ENCODE measurements at places on chromosomes 7 and 10.

DNA sequence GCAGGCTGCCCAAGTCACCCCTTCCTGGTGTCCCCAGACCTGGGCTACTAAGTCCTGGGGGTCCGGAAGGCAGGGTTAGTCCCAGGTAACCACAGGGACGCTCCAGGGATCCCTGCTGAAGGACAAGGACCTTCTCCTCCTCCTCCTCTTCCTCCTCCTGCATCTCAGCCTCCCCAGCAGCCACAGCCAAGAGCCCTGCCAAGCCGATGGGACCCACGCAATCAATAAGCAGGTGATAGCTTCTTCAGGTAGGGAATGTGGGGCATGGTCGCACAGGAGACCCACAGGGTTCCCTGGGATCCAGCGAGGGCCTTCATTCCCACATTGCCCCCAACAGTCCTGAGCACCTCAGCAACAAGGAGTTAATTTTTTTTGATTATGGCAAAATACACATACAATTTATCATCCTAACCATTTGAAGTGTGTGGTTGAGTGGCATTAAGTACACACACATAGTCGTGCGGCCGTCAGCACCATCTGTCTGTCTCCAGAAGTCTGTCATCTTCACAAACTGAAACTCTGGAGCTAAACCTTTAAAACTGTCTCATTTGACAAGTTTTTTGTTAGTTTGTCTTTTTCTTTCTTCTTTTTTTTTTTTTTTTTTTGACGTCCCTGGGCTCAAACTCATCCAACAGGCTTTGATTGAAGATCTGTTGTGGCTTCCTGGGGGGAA is 12.1 kb downstream of the CRYGN start:
- DNase-seq, result no peak

- no peak for DNase-seq
These were observed 157.1 kb upstream of the CHST15 start for GRCh38 chr10:124250506-124250905.

DNA sequence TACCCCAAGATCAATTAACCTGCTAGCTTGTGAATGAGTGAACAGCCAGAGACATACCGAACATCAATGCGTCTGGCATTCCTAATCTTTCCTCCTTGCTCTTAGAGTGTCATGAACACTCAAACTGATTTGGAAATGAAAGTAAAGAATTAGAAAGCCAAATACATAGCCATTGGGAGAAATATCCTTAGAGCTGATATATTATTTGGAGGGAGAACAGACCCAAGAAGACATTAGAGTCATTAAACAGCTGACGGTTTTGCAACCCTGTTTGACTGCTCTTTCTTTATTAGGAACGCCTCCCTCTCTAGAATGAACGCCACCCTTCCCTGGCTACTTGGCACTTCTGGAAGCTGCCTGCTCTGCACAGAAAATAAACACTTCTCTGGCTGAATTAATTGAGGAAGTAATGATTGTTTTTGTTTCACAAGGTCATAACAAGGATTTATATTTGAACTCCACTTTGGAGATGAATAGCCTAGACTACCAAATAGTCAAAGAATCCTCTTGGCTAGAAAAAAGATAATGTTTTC is 42.8 kb downstream of the CTTNBP2 start:
- DNase-seq, result no peak

DNA sequence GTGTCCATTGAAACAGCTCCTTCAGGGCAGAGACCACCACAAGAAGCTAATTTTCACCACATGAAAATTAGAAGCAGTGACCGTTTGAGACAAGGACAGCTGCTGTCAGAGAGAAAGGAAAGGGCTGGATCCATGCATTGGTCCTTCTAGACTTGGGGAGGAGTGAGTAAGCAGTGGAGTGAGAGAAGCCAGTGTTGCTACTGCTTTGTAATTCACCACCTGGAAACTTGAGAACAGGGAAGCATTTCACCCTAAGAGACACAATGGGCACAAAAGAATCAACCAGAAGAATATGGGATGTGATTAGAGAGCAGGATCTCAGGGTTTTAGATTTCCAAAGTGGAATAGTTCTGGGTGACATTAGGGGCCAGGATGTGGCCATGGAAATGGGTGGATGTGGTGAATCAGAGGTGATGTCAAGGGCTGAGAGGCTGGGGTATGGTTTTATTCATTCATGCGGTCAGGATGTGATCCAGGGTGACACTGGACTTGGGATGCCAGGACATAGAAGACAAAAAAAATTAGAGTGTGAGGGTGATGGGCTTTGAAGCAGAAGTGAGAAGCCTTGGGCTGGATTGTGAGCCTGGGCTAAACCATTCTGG is 61.6 kb downstream of the DENND11 start:
- DNase-seq, result no peak

DNA sequence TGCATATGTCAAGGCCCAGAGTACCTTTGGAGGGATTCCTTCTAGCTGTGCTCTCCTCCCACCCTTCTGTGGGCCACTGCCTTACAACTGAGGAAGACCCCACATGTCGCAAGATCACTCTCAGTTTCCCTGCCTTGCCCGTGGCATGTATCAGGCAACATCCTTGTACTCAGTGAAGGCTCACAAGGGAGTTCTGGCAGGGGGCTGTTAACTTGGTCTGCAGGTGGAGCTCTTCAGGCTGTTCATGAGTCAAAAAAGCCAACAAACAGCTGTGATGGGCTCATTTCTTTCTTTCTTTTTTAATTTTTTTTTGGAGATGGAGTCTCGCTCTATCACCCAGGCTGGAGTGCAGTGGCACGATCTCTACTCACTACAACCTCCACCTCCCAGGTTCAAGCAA is 513.0 kb upstream of the ANKRD30A start:
- no peak for DNase-seq

- DNase-seq, result no peak
These were observed 3.9 kb downstream of the PTPRZ1 start for GRCh38 chr7:121876656-121877500.

- DNase-seq, result no peak
These were observed 44.4 kb upstream of the CELF2 start for GRCh38 chr10:10973310-10973709.
